ENCODE measurements at places on chromosomes 6 and 20.

DNA sequence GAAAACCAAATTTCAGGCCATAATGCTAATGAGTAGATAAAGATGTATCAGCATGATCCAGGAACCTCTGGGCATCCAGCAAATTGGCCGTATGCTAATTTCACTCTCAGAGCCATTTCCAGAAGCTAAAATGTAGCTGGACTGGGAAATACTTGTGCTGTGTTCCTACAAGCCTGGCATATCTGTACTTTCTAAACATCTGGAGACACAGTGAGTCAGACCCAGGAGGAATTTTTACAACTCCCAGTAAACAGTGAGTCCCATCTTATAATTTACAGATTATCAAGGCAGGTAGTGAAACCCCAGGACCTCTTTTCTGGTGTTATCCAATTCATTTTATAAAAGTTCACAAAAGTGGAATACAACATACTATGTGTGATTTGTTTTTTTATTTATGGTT, 683.0 kb upstream of the ADGRB3 start:
- no peak for DNase-seq

- DNase-seq: no peak
These were observed 79.1 kb downstream of the OGFRL1 start for GRCh38 chr6:71367756-71368155.

- no peak for DNase-seq
These were observed 72.6 kb upstream of the STXBP5 start for GRCh38 chr6:147131532-147132128.

DNA sequence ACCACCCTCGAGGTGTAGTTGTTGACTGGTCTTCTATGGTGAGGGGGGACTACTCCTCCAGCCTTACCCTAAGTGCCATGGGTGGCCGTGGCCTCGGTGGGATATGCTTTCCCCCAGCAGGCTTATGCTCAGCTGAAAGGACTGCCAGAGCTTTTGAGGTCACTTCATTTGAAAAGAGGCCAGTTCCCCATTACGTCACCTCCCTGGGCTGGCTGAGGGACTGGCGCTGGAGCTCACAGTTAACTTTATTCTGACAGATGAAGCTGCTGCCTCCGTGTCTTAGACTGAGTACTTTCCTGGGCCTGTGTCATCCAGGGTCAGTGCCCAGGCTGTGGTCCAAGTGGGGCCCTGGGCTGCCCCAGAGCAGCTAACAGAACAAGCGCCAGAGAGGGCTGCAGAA, 42.8 kb upstream of the PCMTD2 start:
- no peak for DNase-seq

DNA sequence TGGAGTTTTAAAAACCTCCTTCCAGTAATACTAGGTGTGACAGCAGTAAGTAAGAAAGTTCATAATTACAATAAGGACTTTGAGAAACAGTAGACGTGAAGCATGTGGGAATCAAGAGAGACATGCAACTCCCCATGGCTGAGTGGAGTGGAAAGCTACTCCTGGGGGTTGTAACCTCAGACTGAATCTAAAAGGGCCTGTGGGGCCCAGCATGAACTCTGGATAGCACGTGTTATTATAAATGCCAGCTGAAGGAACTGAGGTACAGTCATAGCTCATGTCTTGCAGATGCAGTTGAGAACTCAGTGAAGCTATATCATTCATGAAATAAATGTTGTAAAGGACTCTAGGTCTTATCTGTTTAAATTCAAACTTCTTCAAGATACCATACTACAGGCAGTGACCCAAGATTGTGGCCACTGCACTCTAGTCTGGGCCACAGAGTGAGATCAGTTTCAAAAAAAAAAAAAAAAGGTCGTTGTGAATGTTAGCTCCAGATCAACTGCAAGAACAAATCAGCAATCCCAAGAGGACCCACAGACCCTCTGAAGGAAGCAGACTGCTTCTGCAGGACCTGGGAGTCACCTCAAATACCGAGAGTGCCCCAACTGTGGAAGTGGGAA, 189.3 kb downstream of the TRDN start:
- no peak for DNase-seq

DNA sequence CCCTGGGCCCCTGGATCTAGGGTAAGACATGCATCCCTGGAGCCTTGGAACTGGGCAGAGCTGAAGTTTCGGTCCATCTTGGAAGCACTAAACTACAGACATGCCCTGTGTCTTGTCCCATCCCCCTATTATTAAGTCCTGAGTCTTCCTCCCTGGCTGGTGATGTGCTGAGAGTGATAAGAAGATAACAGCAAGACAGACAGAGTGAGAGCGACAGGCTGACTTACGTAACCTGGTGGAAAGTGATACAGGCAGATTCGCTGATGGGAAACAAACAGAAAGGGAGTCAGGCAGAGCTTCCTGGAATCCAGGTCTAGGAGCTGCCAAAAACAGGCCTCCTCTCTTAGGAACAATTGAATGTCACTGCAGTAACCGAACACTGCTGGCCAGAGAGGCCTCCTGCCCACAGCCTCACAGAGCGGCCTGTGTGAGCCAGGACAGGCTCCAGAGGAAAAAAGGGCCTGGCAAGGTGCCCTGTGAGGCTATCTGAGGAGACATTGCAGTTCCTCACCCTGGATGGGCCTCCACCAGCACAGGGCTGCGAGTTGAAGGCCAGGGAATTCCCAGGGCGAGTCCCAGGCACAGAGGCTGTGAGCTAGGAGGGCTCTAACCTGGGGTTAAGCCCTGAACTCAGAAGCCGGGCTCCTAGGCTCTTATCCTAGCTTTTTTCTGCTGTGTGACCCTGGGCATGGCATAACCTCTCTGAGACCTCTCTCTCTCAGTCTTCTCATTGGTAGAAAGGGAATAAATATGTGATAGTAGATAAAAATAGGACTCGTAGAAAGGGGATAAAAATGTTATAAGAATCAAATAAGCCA, 34.2 kb upstream of the B4GALT5 start:
- no peak for DNase-seq

- no peak for DNase-seq
These were observed 46.0 kb downstream of the PLCG1 start for GRCh38 chr20:41183391-41183790.

DNA sequence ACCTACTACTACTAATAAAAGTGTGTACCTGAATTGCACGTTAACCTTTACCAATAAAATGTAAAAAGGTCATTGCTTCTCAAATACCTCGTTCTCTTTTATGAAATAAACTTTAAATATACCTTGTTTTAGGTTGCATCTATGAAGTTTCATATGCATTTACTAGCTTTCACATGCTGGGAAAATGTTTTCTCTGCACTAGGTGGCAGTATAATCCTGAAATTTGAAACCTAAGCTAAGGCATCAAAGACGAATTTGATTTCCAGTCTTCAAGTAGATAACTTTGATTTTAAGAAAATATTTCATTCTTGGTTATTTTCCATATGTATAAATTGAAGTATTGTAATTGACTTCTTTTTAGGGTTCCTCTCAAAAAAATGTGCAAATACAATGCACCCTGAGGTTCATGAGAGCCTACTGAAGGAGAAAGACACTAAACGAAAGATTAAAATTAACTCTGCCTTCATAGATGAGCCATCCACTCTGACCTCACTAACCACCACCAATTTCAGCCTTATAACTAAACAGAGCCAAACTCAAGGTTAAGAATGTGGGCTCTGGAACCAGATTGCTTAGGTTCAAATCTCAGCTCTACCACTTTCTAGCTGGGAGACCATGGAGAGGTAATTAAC, 7.3 kb upstream of the COL9A1 start:
- DNase-seq: peak; percentile 35

DNA sequence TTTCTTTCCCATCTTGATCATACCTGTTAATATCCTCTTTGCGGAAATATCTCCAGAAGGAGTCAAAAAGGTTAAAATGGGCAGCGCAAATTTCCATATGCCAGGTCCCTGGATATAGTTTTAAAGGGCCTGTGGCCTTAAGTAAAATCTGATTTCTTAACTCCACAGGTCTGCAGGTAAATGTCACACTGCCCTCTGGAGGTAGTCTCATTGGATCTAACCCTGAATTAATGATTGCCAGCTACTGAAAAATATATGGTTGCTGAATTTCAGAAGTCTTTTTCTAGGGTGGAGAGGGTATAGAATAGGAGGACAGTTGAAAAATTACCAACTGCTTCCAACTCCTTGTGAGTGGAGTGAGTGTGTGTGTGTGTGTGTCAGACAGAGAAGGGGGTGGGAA, 8.5 kb downstream of the MOXD1 start:
- DNase-seq: no peak

DNA sequence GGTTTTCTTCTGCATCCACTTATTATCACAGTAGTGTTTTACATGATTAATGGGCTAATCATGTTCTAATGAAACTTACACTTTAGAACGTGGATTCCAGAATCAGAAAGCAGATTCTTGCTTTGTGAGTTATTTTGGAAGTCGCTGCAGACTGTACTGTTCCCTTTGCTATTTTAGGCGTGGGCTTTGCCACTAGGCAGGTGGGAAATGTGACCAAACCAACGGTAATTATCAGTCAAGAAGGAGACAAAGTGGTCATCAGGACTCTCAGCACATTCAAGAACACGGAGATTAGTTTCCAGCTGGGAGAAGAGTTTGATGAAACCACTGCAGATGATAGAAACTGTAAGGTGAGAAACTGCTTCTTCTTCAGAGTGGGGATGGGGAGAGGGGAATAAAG, 598 bp downstream of the FABP7 start:
- DNase-seq: no peak

GRCh38 chr6:43444036-43444435, 11.3 kb downstream of the DLK2 start:
- DNase-seq: no peak

DNA sequence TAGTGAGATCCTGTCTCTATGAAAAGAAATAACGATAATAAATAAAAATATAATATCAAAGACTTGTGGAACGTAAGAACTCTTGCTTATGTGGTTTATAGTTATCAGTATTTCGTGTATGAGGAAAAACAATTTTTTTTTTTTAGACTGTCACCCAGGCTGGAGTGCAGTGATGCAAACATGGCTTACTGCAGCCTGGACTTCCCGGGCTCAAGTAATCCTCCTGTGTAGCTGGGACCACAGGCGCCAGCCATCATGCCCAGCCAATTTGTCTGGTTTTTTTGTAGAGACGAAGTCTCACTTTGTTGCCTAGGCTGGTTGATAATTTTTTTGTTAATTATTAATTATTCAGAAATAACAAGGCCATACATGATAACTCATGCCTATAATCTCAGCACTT, 18.6 kb upstream of the CDK19 start:
- no peak for DNase-seq

DNA sequence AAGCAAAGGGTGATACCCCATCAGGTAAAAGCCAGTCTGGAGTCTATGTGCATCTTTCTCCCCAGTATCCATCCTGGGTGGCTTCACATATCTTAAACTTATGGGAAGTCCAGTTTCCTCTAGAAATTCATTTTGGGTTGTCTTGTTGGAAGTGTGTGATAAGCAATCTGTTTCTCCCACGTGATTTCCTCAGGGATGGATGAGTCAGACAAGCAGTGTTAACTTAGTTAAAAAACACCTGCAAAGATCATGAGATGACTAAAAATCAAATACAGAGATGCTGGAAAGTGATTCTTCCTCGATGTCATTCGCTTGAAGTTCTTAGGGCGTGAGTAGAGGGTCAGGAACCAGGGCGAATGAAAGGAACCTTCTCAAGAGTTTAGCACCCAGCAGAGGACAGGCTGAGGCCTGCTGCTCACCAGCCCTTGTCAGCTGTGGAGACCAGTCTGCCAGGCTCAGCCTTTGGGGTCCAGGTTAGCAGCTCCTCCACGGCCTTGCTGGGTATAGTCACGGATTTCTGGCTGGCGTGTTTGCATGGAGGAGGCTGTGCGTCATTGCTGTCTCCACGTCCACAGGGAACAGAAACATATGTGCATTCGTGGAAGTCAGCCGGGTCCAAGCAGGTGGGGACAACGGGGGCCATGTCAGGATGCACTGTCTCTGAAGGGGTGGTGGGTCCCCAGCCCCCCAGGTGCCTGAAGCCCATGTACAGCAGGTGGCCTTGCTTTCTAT, 2.8 kb upstream of the PNPLA1 start:
- DNase-seq: no peak

DNA sequence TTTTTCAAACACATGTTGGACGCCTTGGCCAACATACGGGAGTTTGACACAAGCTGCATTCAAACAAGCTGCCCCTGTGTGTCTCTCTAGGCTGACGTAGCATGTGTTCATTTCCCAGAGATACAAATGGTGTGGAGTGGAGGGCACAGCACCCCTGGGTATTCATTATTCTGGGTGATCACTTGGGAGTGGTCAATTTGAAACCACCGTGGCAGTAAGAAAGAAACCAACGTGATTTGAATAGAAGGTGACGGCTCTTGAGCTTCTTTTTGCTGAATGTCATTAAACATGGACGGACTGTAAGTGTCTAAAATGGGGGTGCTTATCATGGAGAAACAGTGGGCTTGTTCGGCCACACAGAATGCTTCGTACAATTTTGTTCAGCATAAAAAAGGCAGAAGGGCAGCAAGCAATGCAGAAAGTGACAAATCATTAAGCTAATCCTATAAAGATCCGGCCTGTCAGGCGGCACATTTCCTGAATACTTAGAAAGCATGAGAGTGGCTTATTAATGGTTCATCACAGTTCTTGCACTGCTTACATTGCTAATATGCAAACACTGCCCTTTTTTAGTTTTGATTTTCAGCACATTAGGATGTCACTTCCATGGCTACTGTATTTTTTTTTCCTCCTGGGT, 1261.9 kb upstream of the CITED2 start:
- DNase-seq: no peak

- no peak for DNase-seq
These were observed 262.0 kb downstream of the BMP7 start for GRCh38 chr20:57004416-57004815.

GRCh38 chr6:34132486-34133185, 13.3 kb downstream of the GRM4 start:
- DNase-seq: no peak

DNA sequence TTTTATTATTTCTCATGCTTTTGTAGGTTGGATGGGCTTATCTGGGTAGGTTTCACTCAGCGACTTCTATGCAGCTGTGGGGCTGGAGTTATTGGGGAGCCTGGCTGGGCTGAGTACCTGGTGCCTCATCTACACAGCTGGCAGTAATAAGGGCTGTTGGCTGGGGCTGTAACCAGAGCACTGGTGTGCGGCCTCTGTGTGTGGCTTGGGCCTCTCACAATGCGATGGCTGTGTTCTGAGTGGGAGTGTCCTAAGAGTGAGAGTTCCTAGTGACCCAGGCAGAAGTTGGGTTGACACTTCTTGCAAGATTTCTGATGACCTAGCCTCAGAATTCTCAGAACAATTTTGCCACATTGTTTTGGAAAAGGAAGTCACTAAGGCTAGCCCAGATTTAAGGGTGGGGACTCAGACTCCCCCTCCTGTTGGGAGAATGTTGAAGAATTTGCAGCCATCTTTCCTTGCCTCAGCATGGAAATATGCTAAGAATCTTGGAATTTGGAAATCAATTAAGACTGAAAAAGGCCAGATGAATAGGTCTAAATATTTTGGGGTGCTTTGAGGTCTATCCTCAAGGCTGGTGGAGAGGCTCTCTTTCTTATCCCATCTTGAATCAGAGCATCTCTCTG, 158.8 kb downstream of the SCP2D1 start:
- DNase-seq: no peak

GRCh38 chr6:81759782-81760181, 7.3 kb upstream of the TENT5A start:
- DNase-seq: no peak

- DNase-seq: no peak
These were observed 157.6 kb downstream of the SOBP start for GRCh38 chr6:107647439-107647948.
